ENCODE measurements at places on chromosomes 5 and 9. TPM values are rescaled to one million over a fixed set of nuclear protein-coding genes. Genes with fewer than 3 reads are reported as not detected.

The SARDH gene
- total RNA-seq = 6.8 TPM

The C5orf58 gene
- not detected for total RNA-seq

The PCDHGA2 gene
- total RNA-seq = 0.69 TPM

The SPATA31D4 gene
- total RNA-seq = not detected

The FSTL4 gene
- 11.3 TPM for total RNA-seq

The TGFBR1 gene
- total RNA-seq = 34.4 TPM

The SUB1 gene
- 176 TPM for total RNA-seq

The PLEKHG4B gene
- total RNA-seq = 46.6 TPM

The ABO gene
- 3.7 TPM for total RNA-seq

The ELL2 gene
- total RNA-seq = 33.9 TPM

The SV2C gene
- total RNA-seq = 6.9 TPM

The IL13 gene
- not detected for total RNA-seq

The AGXT2 gene
- total RNA-seq = not detected

The FGF1 gene
- total RNA-seq = 0.12 TPM

The OBP2B gene
- not detected for total RNA-seq

The CDO1 gene
- 27.9 TPM for total RNA-seq

The ANKS6 gene
- total RNA-seq = 25.2 TPM

The TXNDC8 gene
- not detected for total RNA-seq

The LVRN gene
- total RNA-seq = 0.19 TPM

The CYFIP2 gene
- 59.4 TPM for total RNA-seq

The SPINK6 gene
- total RNA-seq = not detected

The TSSK1B gene
- total RNA-seq = 0.12 TPM

The IZUMO3 gene
- not detected for total RNA-seq

The HSD17B3 gene
- not detected for total RNA-seq

The MCC gene
- 24.0 TPM for total RNA-seq

The GABRA6 gene
- total RNA-seq = not detected

The POLK gene
- total RNA-seq = 13.8 TPM

The F12 gene
- 5.7 TPM for total RNA-seq

The HSPB3 gene
- 0.53 TPM for total RNA-seq

The LEAP2 gene
- 2.5 TPM for total RNA-seq

The TMEM252 gene
- total RNA-seq = 0.67 TPM

The PDLIM4 gene
- total RNA-seq = 40.0 TPM

The C9orf50 gene
- not detected for total RNA-seq

The RABL6 gene
- 112 TPM for total RNA-seq

The JAK2 gene
- 8.4 TPM for total RNA-seq

The ZNF883 gene
- 12.9 TPM for total RNA-seq

The FOXD4L4 gene
- 0.51 TPM for total RNA-seq

The SCGB3A2 gene
- total RNA-seq = 1.4 TPM

The CDH12 gene
- total RNA-seq = 7.8 TPM

The NUP188 gene
- 63.7 TPM for total RNA-seq

The PPIC gene
- total RNA-seq = 23.4 TPM

The STPG3 gene
- 0.31 TPM for total RNA-seq

The SLC46A2 gene
- 0.14 TPM for total RNA-seq

The MEIKIN gene
- not detected for total RNA-seq

The TMC1 gene
- not detected for total RNA-seq

The SLC34A3 gene
- 0.81 TPM for total RNA-seq

Data from type B pancreatic cell (in vitro differentiated cells).